LHCN-M2 (cell line): ENCODE measurements at places on chromosomes 5 and 9.
A peak's percentile ranks its signal among the peaks of the same experiment; 100 is the strongest.

GRCh38 chr5:150993422-150993821, 27.0 kb upstream of the GPX3 start:
- DNase-seq, result no peak

- no peak for DNase-seq
These were observed 15.4 kb downstream of the GNPDA1 start for GRCh38 chr5:141997358-141997960.

GRCh38 chr5:86997516-86997915, 270.2 kb upstream of the RASA1 start:
- DNase-seq, result no peak

GRCh38 chr5:39226558-39226957, 7.2 kb upstream of the FYB1 start:
- DNase-seq, result no peak

- DNase-seq, result no peak
These were observed 127.7 kb downstream of the TMC1 start for GRCh38 chr9:72649127-72649442.

GRCh38 chr9:113587471-113588031, 124.0 kb downstream of the RGS3 start:
- DNase-seq, result no peak

- peak; percentile 99 for DNase-seq
These were observed 51.8 kb downstream of the WDR36 start for GRCh38 chr5:111143910-111144309.

DNA sequence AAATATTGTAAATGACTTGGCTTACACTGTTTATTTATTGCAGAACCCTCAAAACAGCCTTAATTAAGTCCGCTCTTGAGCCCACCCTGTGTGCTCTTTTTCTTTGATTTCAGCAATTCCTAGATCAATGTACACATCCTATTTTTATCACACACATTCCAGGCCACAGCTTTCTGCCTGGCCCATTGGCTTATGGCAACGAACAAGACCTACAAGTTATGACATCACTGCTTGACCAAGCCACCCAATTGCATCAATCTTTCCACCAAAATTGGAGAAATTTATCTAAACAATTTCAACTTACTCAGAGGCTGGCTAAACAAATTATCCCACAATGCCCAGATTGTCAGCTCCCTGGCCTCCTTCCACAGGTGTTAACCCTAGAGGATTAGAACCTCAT, 158.4 kb downstream of the CPLANE1 start:
- DNase-seq, result no peak

DNA sequence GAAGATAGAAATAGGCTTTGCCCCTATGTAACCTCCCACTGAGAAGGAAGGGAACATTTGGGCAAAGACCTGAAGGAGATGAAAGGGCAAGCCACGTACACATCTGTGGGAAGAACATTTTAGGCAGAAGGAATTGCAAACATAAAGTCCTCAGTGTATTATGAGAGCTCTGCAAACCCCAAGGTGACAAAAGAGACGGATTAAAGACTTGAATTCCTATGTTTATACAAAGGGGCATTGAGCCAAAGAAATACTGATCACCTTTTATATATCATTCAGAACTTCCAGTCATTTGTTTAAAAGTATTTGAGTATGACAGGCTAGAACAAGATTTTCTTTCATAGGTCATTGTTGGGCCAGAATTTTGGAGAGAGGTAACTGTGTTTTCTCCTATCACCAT, 90.2 kb upstream of the ATG10 start:
- no peak for DNase-seq

DNA sequence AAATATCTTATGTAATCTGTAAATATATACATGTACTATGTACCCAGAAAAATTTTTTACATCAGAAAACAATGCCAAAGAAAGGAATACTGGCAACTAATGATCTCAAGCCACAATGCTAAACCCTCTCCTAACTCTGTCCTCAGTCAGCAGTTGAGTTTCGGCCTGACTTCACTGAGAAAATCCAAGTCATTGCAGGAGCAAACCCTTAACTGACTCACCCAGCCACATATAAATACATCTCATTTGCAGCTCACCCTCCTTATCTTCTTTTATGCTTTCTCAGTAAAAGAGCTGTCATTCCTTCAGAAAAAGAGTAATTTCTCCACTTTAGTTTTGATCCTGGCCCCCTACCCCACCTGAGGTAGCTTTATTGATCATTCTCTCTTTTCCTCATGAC, 46.1 kb upstream of the TMED7 start:
- no peak for DNase-seq

GRCh38 chr5:112634166-112634565, 103.5 kb upstream of the APC start:
- DNase-seq, result no peak

GRCh38 chr5:179805529-179806249, 977 bp downstream of the MGAT4B start:
- DNase-seq, result peak; percentile 48

- no peak for DNase-seq
These were observed 268.5 kb upstream of the NMUR2 start for GRCh38 chr5:152673601-152674000.

DNA sequence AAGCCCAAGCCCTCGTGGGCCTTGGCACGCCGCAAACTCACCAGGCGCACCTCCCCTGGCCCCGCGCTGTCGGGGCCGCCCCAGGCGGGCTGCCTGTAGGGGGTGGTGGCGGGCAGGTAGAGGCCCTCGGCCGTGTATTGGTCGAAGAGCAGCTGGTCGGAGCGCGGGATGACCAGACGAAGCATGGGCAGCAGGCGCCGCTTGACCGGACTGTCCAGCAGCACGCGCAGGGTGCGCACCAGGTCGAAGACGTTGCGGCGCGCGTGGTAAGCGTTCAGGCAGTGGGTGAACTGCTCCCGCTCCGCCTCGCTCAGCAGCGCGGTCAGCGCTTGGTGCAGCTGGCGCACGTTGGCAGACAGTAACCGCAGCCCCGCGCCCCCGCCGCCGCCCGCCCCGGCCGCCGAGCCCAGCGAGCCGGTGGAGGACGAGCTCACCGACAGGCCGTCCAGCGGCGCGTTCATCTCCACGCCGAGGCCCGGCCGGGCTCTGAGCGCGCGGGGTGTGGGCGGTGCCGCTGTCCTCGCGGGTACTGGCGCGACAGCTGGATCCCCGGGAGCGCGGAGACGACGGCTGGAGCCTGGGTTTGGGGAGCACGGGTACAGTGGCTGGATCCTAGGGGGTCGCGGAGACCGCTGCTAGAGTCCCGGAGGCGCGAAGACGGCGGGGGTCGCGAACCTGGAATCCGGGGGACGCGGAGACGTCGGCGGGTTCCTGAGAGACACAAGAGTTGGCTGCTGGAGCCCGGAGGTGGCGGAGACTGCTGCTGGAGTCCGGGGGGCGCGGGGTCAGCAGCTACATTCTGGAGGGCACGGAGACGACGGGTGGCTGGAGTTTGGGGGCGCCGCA, 709 bp downstream of the WHRN start:
- peak; percentile 16 for DNase-seq

- DNase-seq, result no peak
These were observed 399.8 kb downstream of the OSTF1 start for GRCh38 chr9:75487856-75488718.

DNA sequence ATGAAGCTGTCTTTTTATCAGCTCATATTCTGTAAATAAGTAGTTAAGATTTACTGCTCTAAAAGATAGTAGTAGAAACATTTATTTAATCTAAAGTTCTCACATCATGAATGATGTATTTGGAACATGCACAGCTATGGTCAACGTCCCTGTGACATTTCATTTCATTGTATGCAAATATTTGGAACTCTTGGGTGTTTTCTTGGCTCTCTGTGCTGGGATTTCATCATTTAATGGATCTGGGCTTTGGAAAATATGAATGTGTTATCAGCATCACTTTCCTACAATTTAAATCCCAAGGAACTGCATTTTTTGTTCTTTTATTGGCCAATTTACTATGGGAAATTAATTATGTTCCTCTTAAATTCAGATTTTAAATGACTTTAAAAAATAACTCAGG, 462.9 kb downstream of the SEMA5A start:
- DNase-seq, result no peak

- DNase-seq, result no peak
These were observed 48.6 kb downstream of the FAM240B start for GRCh38 chr9:38671372-38671731.

GRCh38 chr9:70069704-70070103, 26.1 kb downstream of the MAMDC2 start:
- no peak for DNase-seq

DNA sequence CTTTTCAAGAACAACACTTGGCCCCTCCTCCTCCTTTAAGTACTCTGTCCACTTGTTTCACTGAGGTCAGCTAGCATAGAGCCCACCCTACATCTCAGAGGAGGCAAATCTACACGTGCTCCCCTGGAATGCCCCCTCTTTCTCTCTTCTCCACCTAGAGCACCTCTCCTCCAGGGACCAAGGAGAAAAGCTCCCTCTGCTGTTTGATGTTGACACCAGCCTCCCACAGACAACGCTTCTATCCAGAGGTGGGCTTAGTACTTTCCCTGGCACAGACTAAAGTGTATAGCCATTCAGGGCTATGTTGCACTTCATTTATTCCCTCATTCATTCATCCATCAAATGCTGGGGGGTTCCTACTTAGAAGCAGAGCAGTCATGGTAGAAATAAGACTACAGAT, 68.2 kb upstream of the TAF1L start:
- DNase-seq, result no peak

DNA sequence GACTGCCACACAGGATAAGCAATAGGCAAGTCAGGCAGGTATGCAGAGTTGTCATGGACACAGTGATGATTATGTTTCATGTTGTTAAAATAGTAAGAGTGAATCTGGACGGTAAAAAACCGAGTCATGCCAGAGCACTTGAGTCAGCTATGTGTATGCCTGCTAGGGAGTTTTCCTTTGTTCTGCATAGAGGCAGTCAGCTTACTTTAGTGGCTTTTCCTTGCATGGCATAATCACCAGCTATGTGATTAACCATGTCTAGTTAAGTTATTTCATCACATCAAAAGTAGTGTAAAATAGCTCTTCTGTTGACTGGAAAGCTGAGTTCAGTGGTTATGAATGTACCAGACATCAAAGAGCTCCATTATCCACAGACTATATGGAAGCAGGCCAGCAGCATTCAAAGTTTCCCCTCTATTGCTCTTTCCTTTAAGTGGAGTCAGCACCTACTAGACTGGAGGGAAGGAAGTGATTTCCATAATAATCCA, 989.8 kb downstream of the TLE1 start:
- peak; percentile 83 for DNase-seq
